ENCODE measurements at places on chromosomes 2 and 18.

DNA sequence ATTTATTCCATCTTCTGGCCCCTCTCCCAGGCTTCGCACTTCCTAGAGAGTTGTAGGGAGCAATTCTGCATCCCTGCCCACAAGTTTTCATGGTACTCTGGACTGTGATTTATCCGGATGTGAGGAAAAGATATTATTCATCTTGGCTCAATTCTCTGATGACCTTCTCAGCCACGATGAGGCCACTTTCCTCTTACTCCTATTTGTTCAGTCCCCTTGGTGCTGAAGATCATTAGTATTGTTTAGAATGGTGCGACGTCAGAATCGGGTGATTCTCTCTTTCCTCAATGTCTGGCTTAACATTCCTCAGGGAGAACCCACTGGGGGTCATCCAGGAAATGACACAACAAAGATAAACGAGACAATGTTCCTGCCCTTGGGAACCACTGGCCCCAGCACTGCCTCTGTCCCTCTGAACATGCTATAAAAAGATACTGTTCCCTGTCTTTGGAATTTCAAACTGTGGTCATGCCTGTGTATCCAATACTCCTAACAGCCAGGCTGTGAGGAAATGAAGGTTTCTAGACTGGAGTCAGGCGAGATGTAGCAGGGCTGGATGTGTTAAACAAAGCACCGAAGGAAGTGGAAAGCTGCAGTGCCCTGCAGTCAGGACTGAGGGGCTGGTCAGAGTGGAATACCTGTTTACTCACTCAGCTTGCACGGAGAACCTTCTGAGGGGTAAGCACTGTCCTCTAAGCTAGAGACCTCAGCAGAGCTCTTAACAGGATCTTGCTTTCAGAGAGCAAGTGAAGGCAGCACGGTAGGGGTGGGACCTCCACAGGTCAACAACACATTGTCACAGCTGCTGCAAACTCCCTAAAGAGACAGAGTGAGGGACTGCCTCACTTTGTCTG lies 12.9 kb upstream of the GLI2 start:
- DNase-seq = no peak

- no peak for DNase-seq
These were observed 129.4 kb upstream of the MAPRE2 start for GRCh38 chr18:34911661-34912384.

DNA sequence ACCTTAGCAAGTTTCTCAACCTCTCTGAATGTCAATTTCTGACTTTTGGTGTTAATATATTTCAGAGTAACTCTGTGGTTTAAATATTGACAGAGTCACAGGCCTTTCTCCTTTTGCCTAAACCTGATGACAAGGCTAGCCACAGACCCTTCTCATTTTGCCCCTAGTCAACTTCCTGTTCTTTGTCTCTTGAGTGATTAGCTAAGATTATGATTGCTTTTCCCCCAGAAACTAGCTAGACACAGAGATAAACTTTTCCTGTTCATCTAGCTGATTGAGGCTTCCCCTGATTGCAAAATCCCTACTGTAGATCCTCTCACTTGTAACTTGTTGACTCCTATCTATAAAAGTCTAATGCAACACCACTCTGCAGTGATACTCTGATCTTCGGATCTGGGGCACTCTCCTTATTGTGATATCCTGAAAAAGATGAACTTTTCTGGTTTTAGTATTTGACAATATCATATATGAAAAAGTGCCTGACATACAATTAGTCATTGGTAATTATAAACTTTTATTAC lies 241.4 kb downstream of the ZNF385B start:
- DNase-seq = no peak

GRCh38 chr2:174717916-174718315 lies 46.4 kb downstream of the CHRNA1 start:
- DNase-seq = no peak

DNA sequence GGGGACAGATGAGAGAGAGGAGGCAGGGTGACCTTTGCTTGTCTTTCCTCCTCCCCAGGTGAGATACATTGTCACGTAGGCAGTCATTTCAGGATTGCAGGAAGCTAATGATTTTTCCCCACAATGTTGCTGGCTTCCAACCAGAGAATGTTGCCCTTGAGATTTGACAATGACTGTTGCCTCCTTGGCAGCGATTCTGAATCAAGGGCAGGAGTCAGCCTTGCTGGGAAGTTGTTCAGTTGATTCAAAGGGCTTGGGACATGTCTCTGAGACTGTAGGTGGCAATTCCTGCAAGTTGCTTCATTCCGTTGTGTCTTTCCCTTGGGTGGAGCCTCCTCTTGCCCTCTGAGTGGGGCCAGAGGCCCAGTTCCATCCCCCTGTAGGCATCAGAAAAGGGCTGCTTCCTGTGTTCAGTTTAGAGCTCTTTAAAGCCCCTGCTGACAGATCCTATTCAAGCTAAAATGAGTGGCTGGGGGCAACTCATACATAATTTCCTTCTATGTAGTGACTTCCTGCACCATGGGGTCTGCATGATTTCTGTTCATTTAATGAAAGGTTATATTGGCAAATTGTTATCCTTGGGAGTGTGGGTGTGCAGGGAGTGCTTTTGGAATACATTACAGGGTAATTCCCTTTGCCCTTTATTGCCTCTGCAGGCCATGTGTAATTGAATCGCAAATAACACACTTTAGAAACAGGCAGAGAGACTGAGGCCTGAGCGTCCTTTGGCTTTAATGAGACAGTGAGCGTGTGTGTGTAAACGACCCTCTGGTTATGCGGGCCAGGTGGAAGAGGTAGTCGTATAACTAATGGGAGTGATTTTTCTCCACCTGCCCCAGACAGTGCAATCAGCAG lies 52.4 kb downstream of the GPR39 start:
- DNase-seq = no peak

GRCh38 chr2:49044350-49045079 lies 109.8 kb downstream of the FSHR start:
- peak; percentile 74 for DNase-seq
